T1000 (cell line): ENCODE measurements at places on chromosomes 13 and 19.

GRCh38 chr19:53037101-53038097 lies 7.1 kb upstream of the ERVV-2 start:
- peak; percentile 39 for DNase-seq

- no peak for DNase-seq
These were observed 687.0 kb downstream of the EFNB2 start for GRCh38 chr13:105848494-105848893.

GRCh38 chr13:110770678-110771077 lies 57.2 kb downstream of the ING1 start:
- DNase-seq, result no peak

GRCh38 chr13:44780591-44781280 lies 204.6 kb upstream of the TSC22D1 start:
- DNase-seq, result no peak

- no peak for DNase-seq
These were observed 72.7 kb downstream of the DNAJC15 start for GRCh38 chr13:43095771-43096719.

GRCh38 chr13:105773863-105774538 lies 761.5 kb downstream of the EFNB2 start:
- DNase-seq, result no peak

- DNase-seq, result no peak
These were observed 34.1 kb downstream of the SUGP2 start for GRCh38 chr19:18999016-18999758.

- no peak for DNase-seq
These were observed 590.0 kb downstream of the DCT start for GRCh38 chr13:93889430-93889951.

DNA sequence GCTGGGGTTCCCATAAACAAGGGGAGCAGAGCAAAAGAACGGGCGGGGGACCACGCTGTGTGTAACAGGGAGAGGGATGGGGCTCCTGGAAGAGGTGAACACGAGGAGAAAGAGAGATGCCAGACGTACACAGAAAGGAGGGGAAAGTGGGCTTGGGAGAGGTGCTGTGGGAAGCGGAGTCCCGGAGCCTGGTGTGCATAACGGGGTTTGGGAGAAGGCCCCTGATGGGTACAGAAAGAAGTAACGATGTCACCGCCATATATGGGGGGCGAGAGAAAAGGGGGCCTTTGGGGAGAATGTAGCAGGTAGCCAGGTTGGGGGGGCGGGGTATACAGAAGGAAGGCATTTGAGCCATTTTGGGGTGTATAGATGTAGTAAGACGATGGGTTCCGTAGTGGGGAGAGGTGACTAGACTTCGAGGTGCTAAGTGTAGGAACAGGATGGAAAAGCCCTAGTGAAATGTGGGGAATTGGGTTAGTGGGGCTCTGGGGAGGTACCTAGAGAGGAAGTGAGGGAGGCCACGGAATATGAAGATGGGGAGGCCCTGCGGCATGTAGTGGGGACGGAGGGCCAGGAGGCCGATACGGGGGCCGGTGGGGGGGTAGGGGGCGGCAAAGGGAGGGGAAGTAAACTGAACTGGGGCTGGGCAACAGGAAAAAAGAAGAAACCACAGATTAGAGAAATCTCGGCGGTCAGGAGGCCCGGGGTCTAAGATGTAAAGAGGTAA lies 787 bp downstream of the ZNF580 start:
- no peak for DNase-seq

DNA sequence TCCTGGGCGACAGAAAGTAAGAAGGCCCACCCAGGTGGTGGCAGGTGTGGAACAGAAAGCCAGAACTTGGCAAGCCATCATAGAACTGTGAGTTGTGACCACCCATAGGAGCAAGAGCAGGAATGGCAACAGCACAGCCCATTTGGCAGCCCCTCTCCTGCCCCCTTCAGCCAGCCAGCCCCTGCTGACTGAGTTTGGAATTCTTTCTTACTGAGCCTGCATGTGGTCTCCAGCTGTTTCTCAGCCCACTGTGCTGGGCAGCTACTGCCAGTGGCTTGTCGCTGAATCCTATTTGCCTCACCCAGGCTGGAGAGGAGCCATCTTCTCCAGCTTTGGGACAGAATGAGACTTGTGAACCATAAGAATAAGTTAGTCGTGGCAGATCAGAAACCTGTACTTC lies 28.3 kb downstream of the CNMD start:
- no peak for DNase-seq

- DNase-seq, result no peak
These were observed 178.2 kb downstream of the NDFIP2 start for GRCh38 chr13:79659121-79659521.

DNA sequence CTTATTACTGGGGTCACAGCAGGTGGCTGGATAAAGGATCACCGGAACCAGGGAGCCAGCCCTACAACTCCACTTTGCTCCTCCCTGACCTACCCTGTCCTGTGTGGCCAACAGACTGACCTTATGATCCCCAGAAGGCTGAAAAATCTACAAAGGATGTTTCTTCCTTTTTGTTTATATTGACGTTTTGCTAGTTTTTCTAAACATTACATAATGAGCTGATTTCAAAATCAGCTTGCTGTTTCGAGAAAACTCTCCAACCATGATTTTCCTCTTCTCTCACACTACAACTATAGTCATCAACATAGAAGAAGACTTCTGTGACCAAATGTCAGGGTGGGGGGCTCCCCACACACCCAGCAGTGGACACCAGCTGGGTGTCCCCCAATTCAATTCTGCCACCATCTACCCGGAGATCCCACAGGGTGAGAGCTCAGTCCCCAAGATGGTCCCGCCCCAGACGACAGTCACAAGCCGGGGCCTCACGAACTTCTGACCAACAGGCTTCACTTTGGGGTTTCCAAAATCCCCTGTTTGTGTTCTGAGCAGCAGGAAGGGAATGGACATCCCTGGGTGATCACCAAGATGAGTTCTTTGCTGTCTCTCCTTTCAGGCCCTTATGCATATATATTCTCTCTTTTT lies 35.0 kb downstream of the ZNF536 start:
- no peak for DNase-seq

GRCh38 chr19:43229315-43229714 lies 23.9 kb upstream of the PSG4 start:
- DNase-seq, result no peak

- no peak for DNase-seq
These were observed 6.9 kb downstream of the TBXA2R start for GRCh38 chr19:3599776-3600187.

DNA sequence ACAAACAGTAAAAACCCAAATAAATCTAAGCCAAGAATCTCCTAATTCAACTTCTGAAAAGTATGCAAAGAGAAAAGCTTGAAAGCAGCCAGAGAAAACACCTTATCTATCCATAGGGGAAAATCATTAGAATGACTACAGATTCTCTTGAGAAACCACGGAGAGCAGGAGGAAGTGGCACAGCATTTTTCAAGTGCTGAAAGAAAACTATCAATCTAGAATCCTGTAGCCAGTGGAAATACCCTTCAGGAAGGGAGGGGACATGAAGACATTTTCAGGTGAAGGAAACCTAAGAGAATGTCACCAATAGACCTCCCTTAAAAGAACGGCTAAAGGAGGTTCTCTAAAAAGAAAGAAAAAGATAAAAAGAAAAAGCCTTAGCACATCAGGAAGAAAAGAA lies 66.2 kb upstream of the XPO4 start:
- no peak for DNase-seq

GRCh38 chr13:81078048-81078447 lies 737.1 kb upstream of the SPRY2 start:
- no peak for DNase-seq

DNA sequence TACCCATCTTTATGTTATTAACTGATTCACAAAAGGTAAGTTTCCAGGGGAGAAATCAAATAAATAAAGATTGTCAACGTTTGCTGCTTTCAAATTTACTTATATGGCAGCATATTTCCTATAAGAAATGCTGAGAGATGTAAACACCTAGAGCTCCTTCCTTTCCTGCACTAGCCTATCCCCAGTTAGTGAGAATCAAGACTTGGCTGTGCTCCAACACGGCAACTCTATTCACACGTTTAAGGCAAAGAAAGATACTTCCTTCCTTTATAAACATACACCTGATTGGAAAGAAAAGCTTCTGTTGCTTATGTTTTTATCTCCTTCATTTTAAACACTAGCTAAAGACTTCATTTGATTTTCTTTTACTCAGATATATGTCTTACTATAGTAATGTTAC lies 107.0 kb downstream of the PCDH9 start:
- DNase-seq, result no peak

DNA sequence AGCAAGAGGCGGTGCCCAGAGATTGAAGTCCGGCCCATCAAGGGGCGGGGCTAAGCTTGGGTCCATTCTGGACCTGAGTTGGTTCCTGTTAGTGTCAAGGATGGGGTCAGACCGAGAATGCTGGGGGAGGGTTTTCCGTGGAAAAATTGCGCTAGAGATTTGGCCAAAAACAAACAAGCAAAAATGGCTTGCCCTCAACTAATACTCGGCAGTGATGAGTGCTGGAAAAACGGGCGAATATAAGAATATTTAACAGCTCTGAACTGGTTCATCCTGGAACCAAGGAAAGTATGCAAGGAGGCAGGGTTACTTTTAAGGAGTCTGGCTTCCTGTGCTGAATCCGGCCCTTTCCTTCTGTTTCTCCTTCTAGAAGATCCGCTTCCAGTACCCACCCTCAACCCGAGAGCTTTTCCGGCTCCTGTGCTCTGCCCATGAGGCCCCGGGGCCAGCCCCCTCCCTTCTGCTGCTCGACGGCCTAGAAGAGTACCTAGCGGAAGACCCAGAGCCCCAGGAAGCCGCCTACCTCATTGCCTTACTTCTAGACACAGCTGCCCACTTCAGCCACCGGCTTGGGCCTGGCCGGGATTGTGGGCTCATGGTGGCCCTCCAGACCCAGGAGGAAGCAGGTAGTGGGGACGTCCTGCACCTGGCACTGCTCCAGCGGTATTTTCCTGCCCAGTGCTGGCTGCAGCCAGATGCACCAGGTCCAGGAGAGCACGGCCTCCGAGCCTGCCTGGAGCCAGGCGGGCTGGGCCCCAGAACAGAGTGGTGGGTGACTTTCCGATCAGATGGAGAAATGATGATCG lies 880 bp downstream of the SWSAP1 start:
- DNase-seq, result no peak

- DNase-seq, result no peak
These were observed 48.0 kb upstream of the ADGRE5 start for GRCh38 chr19:14333101-14333871.

- DNase-seq, result no peak
These were observed 45.8 kb downstream of the SPRYD7 start for GRCh38 chr13:49890376-49890775.

GRCh38 chr19:19120308-19121231 lies 17.7 kb downstream of the TMEM161A start:
- no peak for DNase-seq
